Endothelial cell (in vitro differentiated cells): ENCODE measurements at places on chromosomes 3 and 15.
A peak's percentile ranks its signal among the peaks of the same experiment; 100 is the strongest.

DNA sequence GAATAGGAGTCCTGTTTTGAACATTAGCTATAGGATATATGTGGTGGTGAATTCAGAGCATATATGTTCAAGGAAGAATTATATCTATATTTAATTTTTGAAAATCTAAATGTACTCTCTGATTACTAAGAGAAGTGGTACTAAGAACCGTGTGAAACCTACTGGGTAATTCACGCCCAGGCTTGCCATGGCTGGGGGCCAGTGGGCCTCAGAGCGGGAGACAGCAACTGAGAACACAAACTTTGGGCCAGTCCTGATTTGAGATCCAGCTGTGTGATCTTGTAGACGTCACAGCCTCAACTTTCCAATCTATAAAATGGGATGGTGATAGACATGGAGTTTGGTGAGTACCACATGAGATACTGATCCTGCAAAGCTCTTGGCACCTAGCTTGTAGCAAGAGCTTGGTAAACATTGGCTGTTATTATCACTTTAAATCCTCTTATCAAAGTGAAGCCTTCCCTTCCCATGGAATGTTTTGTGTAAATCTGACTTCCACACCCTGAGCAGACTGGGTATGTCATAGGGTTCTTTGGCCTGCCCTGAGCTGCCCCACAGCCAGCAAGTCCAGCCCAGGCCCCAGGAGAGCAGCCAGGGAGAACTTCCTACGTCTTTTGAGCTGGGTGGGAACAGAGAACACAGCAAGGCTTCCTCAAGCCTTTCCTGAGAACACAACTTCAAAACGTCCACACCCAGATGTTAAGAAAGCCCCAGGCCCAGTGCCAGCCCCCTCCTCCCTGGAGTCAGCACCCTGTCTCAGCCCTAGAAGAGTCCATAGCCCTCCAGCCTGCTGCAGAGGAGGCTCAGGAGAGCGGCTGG lies 8.2 kb upstream of the PAQR5 start:
- DNase-seq, result no peak

DNA sequence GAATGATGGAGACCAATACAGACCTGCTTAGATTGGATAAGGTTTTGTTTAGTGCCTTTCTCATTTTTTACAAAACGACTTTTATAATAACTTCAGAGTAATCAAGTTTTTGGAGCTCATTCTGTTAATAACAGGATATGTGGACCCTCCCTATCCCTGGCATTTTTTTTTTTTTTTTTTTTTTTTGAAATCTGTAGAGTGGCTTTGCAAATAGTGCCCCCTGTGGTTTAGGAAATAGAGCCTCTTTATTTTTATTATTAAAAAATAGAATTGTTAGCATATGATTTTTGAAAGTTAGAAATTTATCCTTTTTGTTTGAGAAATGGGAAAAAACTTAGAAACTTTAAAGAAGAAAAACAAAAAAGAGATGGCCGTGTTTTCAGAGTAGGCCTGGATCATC lies 11.4 kb downstream of the SKIL start:
- no peak for DNase-seq

GRCh38 chr15:100710222-100710621 lies 107.8 kb downstream of the ASB7 start:
- DNase-seq, result no peak

DNA sequence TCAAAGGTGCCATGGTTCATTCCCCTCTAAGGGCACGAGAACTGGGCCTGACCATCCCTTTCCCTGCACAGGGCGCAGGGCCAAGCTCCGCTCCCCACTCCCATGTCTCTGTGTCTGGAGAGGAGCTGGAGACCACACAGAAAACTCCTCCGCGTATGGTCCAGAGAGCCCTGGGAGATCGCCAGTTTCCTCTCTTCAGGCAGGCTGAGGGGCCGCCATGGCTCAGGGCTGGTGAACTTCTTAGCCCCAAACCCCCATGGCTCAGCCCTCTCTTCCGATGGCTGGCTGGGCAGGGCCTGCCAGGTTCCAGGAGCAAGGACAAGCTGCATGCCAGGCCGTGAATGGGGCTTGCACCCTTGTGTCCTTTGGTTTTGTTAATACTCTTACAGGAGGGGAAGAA lies 52.9 kb downstream of the EXOG start:
- no peak for DNase-seq

- DNase-seq, result no peak
Measured at GRCh38 chr3:129576514-129577352, 29.7 kb downstream of the PLXND1 start.

DNA sequence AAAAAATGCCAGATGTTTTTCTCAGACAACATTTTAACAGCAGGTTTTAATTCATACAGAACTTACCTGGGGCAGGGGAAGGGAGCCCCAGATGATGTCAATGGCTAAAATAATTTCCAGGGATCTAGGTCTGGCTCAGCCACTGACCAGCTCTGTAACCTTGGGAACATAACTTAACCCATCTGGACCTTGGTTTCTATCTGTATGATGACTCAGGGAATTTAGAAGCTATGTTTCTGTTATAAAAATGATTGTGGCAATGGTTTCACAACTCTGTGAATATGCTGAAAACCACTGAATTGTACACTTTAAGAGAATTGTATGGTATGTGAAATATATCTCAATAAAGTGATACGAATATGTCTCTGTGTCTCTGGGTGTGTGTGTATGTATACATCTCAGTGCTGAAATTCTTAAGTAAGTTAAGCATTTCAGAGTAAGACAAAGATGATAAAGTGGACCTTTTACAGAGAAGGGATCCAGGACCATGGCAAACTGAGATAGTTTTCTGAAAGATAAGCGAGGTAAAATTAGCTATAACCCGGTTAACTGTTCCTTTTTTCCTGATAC lies 2.9 kb downstream of the SH3GL3 start:
- DNase-seq, result no peak

GRCh38 chr15:92833493-92834271 lies 66.4 kb upstream of the CHD2 start:
- DNase-seq, result no peak

- DNase-seq, result no peak
Measured at GRCh38 chr3:190825386-190826016, 37.0 kb downstream of the GMNC start.

- no peak for DNase-seq
Measured at GRCh38 chr3:48607519-48607918, 1.9 kb downstream of the UQCRC1 start.

DNA sequence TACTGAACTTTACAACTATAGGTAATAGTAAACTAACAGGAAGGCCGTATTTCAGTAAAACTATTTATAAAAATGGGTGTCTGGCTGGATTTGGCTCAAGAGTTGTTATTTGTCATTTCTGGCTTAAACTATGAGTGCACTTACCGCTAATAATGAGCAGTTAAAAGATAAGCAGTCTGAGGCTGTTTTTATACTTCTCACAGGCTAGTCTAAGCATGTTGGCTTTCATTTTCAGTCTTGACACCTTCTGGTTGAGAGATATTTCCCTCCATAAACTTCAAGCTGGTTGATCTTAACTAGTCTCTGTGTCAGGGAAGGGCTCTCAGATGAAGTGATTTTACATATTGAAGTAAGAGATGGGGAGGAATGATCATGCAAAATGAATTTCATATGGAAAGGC lies 96.1 kb downstream of the RSRC1 start:
- no peak for DNase-seq

- no peak for DNase-seq
Measured at GRCh38 chr15:87549296-87549695, 707.2 kb downstream of the NTRK3 start.

DNA sequence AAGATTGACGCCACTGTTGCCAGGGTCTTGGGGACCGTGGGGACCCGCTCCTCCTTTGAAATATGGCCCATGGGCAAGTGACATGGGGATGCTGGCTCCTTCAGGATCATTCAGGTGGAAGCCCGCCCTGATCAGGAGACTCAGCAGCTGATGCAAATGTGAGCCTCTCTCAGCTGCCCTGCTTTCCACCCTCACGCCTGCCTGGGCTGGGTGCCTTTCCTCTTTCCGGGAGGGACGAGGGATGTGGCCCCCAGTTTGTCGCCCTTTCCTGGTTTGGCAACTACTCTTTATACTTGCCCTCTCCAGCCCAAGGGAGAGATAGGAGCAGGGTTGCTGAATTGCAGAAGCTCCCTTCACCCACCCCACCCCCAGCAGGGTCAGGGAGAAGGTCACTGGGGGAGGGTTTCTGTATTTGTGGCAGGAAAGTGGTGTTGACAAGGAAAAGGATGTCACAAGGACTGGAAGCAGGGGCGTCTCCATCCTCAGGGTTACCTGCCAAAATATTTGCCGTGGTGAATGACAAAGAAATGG lies 21.8 kb downstream of the DNASE1L3 start:
- no peak for DNase-seq

- DNase-seq, result no peak
Measured at GRCh38 chr3:194014756-194015155, 121.2 kb upstream of the HES1 start.

GRCh38 chr3:49476563-49476962 lies 6.5 kb downstream of the DAG1 start:
- no peak for DNase-seq

GRCh38 chr15:65869954-65870871 lies 922 bp downstream of the RAB11A start:
- peak; percentile 54 for DNase-seq

DNA sequence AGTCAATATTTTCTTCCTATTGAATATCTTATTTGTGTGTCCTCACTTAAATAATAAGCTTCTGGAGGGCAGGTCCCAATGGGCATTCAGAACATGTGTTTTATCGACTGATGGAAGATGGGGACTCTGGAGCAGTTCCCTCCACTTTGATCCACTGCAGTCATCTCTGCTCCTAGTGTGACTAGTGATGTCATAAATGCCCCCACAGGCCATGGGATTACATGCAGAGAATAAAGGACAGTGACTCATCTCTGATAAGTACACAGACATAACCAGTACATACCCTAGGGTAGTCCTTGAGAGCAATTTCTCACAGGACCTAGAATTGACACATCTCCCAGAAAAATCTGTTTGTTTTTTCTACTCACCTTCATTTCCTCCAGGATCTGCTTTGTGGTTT lies 49.4 kb upstream of the FMN1 start:
- no peak for DNase-seq

DNA sequence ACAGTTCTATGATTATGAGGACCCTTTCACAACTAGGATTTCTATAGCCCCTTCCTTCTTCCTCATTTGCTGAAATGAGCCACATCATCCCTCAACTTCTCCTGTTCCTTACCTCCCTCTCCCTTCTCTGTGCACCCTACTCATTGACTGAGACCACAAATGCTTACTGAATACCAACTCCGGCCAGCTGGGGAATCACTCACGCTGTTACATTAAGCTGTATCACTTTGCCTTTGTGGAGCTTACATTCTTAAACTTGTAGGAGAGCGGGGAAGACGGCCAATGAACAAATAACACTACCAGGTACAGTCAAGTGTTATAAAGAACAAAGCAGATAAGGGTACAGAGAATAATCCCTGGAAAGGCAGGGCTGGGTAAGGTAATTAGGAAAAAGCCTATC lies 5.7 kb downstream of the SUCLG2 start:
- DNase-seq, result no peak

DNA sequence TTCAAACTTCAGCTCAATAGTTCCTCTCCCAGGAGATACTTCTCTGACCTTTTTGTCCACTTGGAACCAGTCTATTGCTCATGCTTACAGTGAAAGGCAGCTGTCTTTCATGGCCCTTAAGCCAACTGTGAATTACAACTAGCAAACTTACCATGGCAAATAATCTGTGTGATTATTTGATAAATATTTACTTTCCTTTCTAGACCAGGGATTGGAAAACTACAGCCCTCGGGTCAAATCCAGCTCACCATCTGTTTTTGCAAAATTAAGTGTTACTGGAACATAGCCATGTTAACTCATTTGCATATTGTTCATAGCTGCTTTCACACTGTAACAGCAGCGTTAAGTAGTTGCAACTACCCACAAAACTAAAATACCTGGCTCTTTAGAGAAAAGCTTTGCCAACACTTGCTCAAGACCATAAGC lies 289.1 kb upstream of the MCTP2 start:
- no peak for DNase-seq

- no peak for DNase-seq
Measured at GRCh38 chr3:151391720-151392119, 7.2 kb upstream of the P2RY12 start.

DNA sequence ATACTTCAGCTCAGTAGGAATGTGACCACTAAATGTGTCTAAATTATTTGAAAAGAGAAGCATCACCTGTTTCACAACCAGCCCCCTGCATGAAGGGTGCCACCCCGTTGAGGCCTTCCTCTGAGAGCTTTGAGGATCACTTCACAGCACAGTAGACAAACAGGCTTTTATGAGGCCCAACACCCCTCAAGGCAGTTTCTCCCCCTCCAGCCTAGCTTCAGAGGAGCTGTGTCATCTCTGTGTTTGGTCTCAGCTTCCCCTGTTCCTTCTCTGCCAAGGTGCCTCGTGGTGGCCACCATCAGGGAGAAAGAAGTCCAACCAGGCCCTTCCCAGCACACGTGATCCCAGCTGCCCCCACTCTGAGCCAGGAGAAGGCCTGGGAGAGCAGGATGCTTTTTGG lies 21.6 kb upstream of the DUSP7 start:
- no peak for DNase-seq

GRCh38 chr3:125109536-125109925 lies 53.7 kb upstream of the HEG1 start:
- no peak for DNase-seq

- DNase-seq, result no peak
Measured at GRCh38 chr3:117074826-117075225, 365.2 kb downstream of the TUSC7 start.

GRCh38 chr3:186949281-186949982 lies 19.1 kb downstream of the ST6GAL1 start:
- DNase-seq, result no peak

GRCh38 chr15:83422081-83422480 lies 25.1 kb upstream of the SH3GL3 start:
- DNase-seq, result no peak

DNA sequence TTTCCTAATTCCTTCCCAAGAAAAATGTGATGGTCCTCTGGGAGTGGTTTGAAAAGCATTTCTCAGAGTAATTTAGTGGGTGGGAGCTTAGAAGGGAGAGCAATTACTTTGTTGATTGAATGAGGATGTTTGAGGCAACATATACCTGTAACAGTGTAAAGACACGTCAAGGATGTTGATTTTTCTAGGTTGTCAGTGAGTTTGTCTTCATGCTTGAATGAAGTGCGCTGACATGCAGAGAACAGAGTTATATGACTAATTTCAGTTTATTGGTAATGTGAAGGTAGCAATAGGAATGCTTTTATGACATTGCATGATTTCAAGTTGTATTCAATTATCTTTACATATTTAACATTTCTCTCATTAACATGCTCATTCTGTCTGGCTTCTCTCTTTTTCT lies 286.9 kb downstream of the NFKBIZ start:
- no peak for DNase-seq
